ENCODE measurements at places on chromosomes 16 and 17.

DNA sequence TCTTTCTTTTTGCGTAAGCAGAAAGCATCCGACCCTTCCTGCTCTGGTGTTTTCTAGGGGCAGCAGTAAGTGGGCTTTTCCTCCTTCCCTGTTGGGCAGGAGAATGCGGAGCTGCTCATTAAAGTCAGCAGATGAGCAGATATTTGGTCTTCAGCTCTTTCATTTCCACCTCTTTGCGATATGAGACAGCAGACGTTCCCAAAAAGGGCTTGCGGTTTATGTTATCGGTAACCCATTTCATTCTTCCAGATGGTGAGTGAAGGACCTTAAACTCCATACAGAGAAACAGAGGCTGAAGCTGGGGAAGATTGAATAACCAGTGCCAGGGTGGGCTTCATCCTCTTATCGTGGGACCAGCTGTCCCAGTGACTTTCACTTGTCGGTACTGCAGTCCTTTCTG, 40.7 kb downstream of the KSR1 start:
- DNase-seq: no peak

- DNase-seq: no peak
Observed at GRCh38 chr17:59405944-59406705, 74.7 kb downstream of the YPEL2 start.

DNA sequence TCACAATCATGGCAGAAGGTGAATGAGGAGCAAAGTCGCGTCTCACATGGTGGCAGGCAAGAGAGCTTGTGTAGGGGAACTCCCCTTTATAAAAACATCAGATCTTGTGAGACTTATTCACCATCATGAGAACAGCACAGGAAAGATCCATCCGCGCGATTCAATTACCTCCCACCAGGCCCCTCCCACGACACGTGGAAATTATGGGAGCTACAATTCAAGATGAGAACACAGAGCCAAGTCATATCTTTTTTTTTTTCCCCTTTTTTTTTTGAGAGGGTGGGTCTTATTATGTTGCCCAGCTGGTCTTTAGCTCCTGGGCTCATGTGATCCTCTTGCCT, 60.0 kb downstream of the RPTOR start:
- DNase-seq: no peak

- no peak for DNase-seq
Observed at GRCh38 chr16:78823027-78823426, 723.6 kb downstream of the WWOX start.

GRCh38 chr16:57167953-57168352, 17.9 kb downstream of the PSME3IP1 start:
- DNase-seq: no peak

DNA sequence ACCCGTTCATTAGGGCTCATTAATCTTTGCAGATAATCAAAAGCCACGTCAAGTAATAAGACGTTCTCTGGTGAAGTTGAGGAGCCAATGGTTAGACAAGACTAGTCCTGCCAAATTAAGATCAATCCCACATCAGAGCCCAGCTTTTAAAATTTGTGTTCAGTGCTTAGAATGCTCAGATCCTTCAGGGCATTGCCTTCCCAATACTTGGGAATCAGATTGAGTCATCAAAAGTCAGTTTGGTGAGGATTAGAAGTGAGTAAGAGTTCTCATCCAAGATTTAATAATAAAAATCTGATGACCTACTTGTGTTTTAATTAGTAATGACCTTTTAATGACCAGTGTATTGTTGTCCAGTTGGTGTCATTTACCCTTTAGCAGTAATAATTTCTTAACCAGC, 19.8 kb downstream of the MAP2K4 start:
- DNase-seq: no peak

- no peak for DNase-seq
Observed at GRCh38 chr17:39306509-39307212, 80.9 kb upstream of the STAC2 start.

GRCh38 chr16:58793366-58793765, 59.2 kb upstream of the GOT2 start:
- no peak for DNase-seq

DNA sequence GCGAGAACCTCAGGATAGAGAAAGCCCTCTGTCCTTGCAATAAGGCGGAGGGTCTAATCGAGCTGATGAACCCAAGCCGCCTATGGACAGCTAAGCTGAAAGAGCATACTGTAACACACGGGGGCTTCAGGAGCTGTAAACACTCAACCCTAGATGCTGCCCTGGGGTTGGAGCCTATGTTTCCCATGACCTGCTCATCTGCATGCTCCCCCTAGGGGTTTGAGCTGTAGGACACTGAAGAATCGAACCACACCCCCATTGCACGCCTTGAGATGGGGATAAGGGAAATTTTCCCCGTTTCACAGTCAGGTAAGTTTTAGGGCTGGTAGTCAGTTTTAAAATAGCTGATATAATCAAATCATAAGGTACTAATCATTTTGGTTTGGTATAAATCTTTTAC, 675.6 kb upstream of the CDH8 start:
- no peak for DNase-seq

- no peak for DNase-seq
Observed at GRCh38 chr17:12730931-12731521, 58.3 kb upstream of the ARHGAP44 start.

DNA sequence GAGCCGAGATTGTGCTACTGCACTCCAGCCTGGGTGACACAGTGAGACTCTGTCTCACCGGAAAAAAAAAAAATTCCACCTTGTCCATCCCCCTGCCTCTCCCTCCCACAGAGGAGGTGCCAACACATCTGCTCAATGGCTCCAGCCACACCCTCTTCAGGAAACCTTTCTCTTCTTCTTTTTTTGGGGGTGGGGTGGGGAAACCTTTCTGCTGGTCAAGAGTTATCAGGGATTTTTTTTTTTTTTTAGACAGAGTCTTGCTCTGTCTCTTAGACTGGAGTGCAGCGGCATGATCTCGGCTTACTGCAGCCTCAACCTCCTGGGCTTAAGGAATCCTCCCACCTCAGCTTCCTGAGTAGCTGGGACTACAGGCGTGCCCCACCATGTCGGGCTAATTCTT, 18.7 kb downstream of the TNS4 start:
- DNase-seq: no peak

DNA sequence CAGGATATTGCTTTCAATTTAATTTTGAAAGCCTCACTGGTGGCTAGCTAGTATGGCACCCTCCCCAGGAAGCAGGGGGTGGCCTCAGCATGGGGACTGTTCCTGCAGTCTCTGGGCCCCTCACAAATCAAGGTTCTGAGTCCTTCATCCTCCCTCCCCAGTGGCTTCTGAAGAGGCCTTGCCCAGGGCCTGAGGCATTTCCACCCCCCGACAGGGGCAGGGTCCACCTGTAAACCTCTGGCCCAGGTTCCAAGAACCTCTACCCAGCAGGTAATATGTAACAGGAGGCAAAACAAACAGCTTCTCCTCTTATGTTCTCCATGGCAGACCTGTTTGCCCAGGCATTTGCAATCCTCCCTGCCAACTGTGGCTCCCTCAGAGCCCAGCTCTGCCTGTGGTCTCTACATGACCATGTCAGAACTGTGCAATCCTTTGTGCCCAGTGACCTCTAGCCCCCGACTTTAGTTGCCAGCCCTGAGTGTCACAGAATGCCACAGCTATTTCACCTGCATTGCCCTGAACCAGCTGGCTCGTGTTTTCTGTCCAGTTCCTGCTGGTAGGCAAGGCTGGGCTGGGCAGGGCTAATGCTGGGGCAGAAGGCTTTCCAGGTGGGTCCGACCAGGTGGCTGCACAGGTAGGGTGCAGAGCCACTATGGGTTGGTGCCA, 14.3 kb downstream of the ACSF2 start:
- DNase-seq: no peak

DNA sequence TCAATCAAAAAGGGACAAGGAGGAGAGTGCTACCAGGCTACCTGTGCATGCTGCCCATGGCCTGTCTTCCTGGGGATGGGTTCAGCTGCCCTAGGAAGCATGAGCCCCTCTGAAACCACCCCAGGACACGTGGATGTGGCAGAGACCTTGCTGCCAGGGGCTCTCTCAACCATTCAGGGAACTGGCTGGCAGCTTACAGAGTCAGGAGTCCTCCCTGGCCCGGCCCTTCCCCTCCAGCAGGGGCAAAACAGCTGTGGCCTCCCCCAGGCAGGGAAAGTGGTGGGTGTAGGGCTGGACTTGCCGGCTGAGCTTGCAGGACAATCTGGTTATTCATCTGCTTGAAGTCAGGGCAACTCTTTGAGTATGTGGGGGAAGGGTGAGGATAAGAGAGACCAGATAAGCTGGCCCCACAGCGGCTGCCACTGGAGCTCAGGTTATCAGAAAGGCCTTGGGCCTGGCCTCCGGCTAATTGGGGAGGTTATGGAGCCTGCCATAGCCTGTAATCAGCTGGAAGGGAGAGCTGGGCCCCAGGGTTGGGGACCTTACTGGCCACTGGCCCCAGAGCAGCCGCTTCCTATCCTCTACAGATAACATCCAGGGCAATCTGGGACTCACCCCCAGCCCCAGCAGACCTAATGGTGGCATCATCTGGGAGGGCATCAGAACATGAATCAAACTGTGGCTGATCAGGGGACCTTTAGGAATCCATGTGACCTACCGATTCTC, 5.6 kb upstream of the TBX2 start:
- no peak for DNase-seq

- DNase-seq: no peak
Observed at GRCh38 chr17:76160896-76161528, 20.0 kb upstream of the FOXJ1 start.

DNA sequence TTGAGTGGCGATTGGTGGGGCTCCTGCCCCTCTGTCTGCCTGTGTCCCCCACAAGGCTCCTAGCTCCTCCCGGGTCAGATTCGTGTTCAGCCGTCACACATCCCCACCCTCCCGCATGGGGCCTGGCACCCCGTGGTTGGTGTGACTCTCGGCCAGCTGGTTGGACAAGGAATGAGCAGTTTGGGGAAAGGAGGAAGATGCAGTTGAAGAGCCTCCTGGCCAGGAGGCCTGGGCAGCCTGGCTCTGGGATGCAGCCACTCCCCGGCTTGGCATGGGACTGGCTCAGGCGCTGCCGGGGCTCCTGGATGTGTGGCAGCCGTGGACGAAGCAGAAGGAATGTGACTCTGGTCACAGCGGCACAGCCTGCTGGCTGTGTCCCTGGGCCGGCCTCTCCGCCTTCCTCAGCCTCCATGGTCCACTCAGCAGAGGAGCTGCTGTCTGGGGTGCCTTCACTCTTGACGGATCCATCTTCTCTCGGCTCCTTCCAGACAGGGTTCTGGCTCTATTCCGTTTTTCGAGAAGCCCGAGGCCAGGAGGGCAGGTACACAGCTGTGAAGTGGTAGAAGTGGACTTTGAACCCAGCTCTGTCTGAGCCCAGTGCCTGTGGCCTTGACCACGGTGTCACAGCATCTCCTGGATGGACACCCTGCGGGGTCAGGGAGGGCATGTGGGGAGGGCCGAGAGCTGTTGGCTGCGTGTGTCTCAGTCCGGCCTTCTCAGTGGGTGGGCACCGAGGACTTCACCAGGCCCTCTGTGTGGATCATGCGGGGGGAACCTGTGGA, 2.1 kb downstream of the TRAF7 start:
- no peak for DNase-seq

DNA sequence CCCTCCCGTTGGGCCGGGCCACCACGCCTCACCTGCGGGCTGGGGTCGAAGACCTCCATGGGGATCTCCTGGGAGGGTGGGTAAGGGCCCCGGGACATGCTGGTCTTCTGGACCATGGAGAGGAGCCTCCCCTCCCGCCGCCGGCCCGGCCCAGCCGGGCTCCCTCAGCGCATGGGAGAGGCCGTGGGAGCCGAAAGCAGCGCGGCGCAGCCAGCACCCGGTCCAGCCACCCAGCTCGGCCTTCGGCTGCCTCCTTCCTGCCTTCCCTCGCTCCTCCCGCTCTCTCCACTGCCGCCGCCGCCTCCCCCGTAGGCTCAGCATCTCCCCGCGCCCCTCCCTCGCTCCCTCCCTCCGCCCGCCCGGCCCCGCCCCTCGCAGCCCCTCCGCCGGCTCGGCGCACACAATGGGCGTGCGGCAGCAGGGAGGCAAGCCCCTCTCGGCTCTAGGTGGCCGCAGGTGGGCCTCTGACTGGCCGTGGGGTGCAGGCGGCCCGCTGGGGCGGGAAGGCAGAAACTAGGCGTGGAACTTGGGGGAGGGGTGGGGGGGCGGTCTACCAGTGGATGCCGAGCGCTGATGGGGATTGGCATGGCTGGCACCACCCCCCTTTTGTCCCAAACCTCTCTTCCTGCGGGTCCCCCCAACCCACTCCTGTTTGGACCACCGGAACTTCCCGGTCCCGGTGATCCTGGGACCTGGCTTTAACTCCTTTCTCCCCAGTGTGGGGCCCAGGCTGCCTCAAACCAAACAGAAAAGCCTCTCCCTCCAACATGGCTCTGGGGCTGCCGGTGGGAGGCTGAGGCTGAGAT, at the start of gene CACNB1:
TSS of gene CACNB1 (minus strand) at position 290 of the 806 bp plus-strand sequence. CDS start at position 116, 174 bp downstream.
- DNase-seq: peak; percentile 91

GRCh38 chr16:47599512-47599911, 138.4 kb downstream of the PHKB start:
- no peak for DNase-seq

DNA sequence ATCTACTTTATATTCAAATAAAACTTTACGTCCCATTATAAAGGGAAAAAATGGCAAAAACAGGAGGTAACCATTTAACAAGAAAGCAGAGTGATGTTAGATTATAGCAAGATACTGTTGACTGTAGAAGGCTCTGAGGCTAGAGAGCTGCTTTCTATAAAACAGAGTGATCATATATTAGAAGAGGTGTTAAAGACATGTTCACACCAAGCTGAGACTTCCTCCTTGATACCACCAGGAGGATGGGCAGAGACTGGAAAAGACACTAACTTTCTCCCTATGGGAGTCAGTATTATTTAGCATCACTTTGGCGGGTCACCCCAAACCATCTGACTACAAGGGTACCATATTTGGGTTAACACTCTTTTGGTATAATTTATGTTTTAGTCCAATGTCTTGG, 687 bp upstream of the CIITA start:
- no peak for DNase-seq

GRCh38 chr16:70250748-70251628, 752 bp downstream of the EXOSC6 start:
- peak; percentile 42 for DNase-seq

DNA sequence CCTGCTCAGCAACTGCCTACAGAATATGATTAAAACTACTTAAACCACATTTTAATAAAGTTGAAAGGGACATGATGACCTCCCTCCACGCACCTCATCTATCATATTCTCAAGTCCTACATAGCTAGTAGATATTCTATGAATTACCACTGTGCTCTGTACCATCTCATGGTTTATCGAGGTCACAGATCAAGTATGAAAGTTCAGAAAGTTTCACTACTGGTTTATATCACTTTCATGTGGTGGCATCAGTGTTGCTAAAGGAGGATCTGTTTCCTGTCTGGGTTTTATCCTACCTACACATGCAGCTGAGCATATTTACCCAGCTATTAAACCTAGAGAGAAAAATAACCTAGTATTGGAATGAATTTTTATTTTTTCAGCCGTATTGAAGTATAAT, 214.9 kb upstream of the MON1B start:
- no peak for DNase-seq

DNA sequence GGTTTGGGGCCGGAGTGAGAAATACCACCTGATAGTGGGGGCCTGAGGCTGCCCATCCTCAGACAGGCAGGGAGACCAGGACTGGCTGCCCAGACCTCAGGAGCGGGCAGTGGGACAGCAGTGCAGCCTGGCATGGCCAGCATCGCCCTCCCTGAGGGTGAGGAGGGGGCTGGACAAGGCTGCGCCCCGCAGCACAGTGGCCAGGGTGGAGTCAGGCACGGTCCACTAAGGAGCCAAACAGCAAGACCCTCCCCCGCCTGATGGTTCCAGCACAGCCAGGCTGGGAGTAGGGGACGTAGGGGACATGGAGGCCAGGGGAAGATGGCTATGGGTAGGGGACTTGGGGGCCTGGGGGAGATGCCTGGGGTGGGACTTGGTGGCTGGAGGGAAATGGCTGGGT, 3.3 kb downstream of the ZNF598 start:
- DNase-seq: no peak

- no peak for DNase-seq
Observed at GRCh38 chr16:70473446-70474319, 19.3 kb downstream of the FCSK start.
